ENCODE measurements at places on chromosomes 3 and 15.

DNA sequence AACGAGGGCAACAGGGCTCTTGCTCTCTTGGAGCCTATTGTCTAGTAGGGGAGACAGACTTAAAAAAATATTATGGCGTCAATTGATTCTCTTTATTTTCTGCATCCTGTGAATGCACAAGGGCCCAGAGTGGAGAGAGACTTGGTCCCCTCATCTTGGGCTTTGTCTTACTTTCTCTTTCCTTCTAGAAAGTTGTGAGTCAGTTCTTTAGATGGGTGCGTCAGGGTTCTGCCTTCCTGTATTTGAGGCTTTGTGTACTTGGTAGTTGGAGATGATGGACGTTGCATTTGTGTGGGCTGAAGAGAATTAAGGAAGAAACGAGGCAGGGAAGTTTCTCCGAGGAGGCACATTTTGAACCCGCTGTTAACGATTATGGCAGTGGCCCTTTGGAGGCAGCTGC, 52.9 kb downstream of the CACNA1D start:
- no peak for DNase-seq

GRCh38 chr3:142902356-142902755, 13.5 kb upstream of the PCOLCE2 start:
- no peak for DNase-seq

- DNase-seq = no peak
These were observed 70.3 kb upstream of the SOX14 start for GRCh38 chr3:137693791-137694190.

GRCh38 chr15:99717161-99718009, 15.9 kb downstream of the LYSMD4 start:
- no peak for DNase-seq

- DNase-seq = no peak
These were observed 8.6 kb upstream of the ZNF621 start for GRCh38 chr3:40516201-40516600.

DNA sequence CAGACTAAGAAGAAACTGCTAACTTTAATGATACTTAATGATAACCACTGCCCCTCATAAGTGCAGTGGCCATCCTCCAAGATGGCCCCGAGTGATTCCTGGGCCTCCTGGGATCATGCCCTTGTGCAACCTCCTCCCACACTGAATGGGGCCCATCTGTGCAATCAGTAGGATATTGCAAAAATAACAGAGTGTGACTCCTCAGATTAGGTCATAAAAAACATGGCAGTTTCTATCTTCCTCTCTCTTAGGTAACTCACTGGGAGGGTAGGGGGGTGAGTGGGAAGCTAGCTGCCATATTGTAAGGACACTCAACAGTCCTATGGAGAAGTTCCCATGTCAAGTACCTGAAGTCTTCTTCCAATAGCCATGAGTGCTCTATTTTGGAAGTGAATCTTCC, 173.0 kb downstream of the SHQ1 start:
- DNase-seq = no peak

DNA sequence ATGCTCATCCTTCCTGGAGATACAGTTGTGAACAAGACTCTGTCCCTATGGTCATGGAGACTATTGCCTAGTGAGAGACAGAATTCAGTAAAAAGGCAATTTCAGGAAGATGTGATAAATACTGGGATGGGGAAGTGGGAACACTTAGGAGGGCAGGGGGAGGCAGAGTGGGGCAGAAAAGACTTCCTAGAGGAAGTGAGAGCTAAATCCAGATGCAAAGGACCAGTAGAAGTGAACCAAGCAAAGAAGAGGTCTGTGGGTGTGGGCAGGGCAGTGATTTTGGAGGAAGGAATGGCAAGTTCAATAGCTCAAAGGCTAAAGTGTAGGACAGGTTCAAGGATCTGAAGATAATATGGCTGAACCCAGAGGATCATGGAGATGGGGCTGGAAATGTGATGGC, 68.9 kb downstream of the CD200R1L start:
- no peak for DNase-seq

- DNase-seq = no peak
These were observed 317.7 kb upstream of the TLE3 start for GRCh38 chr15:70415398-70415797.

- no peak for DNase-seq
These were observed 55.1 kb downstream of the HEG1 start for GRCh38 chr3:125000661-125001060.

DNA sequence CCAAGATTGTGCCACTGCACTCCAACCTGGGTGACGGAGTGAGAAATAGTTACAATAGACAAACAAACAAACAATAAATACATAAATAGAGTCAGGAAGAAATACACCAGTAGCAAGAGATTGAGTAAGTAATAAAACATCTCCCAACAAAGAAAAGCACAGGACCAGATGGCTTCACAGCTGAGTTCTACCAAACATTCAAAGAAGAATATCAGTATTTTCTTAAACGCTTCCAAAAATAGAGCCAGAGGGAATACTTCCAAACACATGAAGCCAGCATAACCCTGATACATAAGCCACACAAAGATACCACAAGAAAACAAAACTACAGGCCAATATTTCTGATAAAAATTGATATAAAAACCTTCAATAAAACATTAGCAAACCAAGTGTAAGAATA, 30.7 kb upstream of the IGSF10 start:
- no peak for DNase-seq

DNA sequence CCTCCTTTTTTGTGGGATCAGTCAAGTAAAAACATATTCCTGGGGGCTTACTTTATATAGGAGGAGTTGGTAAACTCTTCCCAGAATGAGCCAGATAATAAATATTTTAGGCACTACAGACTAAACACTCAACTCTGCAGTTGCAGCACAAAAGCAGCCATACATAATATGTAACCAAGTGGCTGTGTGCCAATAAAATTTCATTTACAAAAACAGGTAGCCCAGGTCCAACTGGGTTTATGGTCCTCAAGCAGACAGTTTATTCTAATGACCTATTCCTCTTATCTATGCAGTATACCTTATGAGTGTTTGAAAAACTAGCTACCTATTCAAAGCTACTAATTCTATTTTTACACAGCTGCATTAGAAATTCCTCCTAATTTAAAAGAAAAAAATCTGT, 61.8 kb downstream of the FAIM start:
- no peak for DNase-seq

DNA sequence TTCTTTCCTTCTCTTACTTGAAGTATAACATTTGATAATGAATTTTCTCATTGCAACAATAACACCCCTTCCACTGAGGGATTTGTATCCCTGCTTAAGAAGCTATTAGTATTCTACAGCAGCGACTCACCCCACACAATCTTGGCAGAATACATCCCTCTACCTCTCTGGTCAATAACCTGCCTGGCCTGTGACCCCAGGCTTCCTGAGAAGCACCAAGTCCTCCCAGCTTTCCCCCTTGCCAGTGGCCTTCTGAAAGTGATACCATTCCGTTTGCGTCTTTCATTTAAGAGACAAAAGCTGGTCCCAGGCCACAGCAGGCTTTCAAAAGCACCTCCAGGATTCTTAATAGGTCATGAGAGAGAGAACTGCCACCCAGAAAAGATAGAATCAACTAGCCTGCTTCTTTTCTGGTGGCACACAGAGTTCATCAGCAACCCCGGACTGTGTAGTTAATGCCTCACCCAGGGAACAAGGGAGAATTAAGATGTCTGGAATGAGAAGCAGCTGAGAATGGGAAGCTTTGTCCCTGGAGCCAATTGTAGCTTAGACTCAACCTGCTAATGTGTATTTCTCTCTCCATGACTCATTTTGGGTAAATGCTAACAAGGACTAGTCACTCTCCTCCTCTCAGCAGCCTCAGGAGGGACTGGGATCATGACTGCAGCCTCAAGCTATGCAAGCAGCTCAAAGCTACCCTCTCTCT, 101.0 kb upstream of the CPNE4 start:
- DNase-seq = no peak

DNA sequence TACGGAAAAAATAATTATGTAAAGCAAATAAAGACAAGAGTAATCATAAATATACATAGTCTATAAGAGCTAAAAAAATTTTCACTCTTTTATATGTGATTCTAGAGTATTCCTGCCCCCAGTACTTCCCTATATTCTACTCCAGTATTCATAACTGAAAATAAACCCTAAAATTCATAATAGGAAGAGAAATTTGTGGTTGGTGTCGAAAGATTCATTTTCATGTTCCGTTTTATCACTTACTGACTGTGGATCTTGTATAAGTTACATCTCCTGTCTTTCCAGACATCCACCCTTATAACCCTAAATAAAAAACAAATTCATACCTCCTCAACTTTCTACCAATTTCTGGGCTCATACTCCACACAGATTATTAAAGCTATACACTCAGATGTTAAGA, 16.0 kb upstream of the MBNL1 start:
- no peak for DNase-seq

DNA sequence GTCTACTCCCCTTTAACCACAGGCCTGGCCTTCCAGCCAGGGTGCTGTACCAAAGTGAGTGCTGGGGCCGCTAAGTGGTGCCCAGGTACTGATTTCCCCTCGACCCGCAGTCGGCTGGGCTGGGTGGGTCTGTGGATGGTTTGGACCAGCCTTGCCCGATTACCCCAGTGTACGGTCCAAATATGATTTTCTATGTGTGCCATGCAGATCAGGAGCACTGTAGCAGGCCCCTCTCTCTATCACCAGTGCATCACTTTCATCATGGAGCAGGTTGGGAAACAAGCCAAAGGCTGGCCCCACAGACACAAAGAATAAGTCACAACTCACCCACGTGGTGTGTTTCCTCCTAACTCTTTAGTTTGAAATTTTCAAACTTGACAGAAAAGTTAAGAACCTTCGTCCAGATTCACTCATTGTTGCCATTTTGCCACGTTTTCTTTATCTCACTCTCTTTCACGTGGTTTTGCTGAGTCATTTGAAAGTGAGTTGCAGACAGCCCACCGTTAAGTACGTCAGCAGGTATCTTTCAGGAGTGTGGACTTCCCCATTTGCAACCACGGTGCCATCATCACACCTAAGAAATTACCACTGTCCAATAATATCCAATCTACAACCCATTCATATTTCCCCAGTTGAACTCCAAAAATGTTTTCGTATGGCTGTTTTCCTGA, 37.0 kb downstream of the ZNF710 start:
- DNase-seq = peak; percentile 76

DNA sequence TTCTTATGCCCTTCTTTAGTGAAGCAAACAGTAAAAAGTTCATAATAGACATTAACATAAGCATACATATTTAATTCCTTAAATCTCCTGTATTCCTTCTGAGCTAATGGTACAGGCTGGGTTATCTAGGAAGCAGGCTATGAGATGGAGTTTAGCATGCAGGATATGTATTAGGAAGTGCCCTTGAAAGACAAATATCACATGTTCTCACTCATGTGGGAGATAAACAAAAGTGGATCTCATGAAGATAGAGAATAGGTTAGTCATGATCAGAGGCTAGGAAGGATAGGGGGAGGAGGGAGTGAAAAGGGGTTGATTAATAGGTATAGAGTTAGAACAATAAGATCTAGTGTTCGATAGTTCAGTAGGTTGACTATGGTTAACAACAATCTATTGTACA, 105.4 kb downstream of the CLASP2 start:
- DNase-seq = no peak

- DNase-seq = no peak
These were observed 15.1 kb downstream of the HERC1 start for GRCh38 chr15:63818629-63819028.

DNA sequence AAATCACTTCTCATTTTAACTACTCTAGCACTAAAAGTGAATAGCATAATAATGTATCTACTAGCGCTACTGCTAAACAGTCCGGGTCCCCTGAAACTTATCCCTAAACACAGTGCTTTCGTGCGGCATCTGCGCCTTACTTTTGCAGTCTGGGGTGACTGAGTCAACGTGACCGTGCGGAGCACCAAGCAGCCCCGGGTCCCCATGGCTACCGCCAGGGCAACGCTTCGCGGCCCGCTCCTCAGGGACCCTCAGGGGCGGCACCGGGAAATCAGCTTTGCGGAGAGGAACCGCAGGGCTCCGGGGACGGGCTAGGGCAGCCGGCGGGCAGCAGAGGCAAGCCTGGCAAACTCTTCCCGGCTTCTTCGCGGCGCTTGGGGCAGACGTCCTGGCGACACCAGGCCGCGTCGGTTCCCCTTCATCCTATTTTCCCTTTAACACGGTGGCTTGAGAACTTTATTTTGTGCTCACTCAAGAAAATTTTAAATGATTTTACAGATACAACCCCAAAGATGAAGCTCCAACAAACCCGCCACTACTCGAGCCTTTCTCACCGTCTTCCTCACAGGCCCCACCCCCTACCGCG, 757 bp upstream of the DIPK2A start:
- DNase-seq = peak; percentile 81

- no peak for DNase-seq
These were observed 21.2 kb upstream of the FAM81A start for GRCh38 chr15:59416816-59417215.

- DNase-seq = no peak
These were observed 1.9 kb upstream of the CCDC9B start for GRCh38 chr15:40342416-40343320.

DNA sequence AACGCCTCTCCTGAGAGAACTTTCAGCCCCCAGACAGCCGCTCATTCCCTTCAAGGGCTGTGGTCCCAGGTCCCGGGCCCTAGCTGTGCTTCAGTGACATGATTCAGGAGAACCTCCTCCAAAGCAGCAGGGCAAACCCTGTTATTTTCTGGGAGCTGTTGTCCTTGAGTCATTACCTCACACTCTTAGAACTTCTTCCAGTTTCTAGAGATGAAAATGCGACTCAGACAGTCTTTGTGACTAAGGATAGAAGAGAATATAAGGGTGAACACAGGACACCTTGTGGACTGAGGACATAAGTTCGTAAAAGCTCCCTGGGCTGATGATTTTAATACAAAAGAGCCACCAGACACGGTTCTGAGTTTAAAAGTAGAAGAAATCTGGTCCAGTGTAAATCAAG, 203.8 kb downstream of the RORA start:
- DNase-seq = no peak

DNA sequence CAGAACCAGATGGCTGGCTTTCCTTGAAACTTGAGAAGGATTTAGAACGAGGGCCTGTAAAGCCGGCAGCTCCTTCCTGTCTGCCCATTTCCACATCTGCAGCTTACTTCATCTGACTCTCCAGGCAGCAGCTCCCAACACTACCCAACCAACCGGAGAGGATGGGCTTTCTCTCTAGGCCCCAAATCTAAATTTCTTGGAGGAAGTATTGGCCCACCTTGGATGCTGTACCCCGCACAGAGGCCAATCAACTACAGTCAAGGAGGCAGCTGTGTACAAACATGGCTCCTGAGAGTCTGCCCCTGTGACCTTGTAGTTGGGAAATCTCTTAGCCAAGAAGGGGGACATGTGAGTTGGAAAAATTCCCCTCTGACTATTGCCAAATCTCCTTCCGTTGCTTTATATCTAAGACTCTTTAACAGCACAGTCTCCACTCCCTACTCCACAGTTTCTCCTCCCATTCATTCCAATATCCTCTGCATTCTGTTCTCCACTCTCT, 8.0 kb upstream of the ACAP2 start:
- DNase-seq = no peak
